Stimulated activated CD8-positive, alpha-beta memory T cell treated with anti-CD3 and anti-CD28 coated beads, Interleukin-4, amount 100 ng/mL, for 1 hour (primary cell): ENCODE measurements at places on chromosomes 3 and 15.

DNA sequence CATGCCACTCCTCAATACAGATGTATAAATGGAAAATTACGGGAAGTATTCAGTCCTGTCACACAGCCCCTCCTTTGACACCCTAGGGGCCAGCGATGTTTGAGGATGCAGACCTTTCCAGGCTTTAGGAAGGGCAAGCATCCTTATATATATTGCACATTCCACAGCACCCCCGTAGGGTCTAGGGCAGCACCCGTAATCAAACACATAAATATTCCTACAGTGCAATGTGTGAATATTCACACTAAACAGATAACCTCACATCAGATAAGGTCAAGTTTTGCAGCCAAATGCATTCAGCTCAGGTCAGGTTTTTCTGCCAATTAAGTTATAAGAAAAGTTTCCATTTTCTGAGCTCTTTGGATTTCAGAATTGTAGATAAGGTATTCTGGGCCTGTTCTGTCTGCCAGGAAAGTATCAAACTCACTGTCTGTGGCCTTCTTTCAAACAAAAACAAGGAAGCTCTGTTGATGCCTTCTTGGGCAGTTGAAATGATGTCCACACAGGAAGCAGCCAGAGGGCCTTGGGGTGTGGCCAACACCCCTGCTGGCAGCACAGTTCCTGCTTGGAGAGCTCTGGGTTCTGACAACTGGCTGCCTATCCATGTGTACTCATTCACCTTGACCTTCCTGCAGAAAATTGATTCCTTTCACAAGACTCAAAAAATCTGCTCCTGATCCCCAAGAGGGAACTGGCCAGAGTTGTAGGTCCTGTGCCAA is 427.0 kb downstream of the NTRK3 start:
- no peak for DNase-seq

DNA sequence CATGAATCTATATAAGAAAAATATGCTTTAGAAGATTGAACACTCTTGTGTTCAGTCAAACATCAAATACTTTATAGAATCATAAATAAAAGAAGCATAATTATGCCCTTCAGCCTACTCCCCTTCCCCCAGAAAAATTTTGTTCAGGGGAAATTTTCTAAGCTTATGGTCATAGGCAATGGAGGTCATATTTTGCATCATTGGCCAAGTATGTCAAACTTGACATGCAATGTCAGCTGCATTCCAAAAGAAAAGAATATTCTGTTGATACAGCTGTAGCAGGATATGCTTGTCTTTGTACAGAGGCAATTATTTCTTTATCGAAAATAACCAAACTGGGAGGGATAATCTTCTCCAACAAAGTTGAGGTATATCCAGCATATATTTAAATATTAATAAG is 328.2 kb downstream of the ZIC1 start:
- DNase-seq: no peak

- no peak for DNase-seq
These were observed 158.9 kb downstream of the TBC1D5 start for GRCh38 chr3:17583530-17583929.

GRCh38 chr15:58529041-58529440 is 97.2 kb downstream of the LIPC start:
- no peak for DNase-seq

GRCh38 chr15:36053746-36054145 is 507.8 kb upstream of the DPH6 start:
- DNase-seq: no peak

DNA sequence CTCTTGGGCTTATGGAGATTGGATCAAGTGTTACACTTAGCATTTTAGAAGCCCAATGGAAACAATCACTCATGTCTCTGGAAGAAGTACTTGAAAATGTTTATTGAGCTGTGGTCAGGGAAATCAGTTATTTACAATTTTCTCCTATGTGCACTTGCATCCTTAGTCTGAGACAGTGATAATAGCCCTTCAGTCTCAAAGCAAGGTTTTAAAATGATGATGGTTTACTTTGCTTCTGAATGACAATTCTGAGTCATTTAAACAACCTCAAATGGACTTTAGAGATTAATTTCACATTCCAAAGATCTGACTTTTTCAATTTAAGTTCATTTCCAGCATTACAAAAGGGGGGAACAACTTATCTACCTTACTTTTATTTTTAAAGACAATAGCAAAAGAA is 20.1 kb downstream of the TIPARP start:
- no peak for DNase-seq

DNA sequence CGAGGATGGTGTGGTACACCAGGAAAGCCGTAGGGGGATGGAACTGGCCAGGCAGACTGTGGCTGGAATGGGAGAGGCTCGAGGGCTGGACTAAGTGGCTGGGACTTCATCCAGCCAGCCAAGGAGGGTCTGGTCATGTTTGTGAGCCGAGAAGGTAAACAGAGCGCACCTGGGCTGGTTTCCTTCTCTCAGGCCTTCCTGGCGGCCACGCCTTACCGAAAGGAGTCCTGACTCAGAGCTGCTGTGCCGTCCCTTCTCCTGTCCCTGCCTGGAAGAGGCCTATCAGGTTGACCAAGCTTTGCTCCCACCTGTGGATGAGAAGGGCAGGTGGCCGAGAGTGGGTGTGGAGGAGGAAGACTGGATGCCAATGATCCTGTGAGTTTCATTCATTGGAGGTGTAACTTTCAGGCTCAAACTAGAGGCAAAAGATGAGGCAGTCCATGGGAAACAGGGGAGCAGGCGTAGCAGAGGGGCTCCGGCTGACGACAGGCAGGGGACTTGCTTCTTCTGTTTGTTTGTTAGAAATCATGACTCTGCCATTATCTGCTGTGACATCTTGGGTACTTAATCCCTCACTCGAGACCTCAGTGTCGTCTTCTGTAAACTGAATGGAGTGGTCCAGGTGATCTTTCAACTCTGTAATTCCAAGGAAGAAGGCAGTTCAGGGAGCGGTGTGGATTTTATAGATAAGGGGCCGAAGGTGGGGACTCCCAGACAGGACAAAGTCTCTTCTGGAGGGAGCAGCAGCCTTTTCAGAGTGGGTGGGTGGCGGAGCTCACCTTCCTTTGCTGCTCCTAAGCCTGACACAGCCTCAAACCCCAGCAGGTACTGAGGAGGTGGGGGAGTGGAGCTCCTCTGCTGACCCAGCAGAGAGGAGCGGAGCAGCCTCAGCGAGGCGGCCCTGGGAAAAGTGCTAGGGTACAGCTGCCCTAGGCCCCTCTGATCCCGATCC is 71.8 kb upstream of the GATM start:
- no peak for DNase-seq

- no peak for DNase-seq
These were observed 20.3 kb downstream of the GPR160 start for GRCh38 chr3:170058127-170058526.

GRCh38 chr15:60589728-60590127 is 110.8 kb upstream of the ICE2 start:
- no peak for DNase-seq

GRCh38 chr3:22491344-22491743 is 711.8 kb upstream of the UBE2E2 start:
- DNase-seq: no peak

GRCh38 chr15:95295896-95296625 is 1034.4 kb upstream of the NR2F2 start:
- no peak for DNase-seq

DNA sequence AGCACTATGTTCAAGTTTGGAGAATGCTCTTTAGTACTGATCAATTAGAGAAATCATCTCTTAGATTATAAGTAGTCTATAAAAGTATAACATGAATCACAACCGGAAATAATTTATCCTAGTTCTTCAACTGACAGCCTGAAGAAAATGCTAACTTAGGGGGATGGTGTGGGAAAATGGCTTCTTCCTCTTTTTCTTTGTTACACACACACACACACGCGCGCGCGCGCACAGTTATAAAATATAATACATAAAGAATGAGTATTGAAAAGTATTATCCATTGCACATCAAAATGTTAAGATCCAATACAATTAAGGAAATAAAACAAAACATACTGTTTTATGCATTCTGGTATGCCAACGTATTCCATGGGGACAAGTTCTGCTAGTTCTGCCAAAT is 11.2 kb upstream of the GTF2A2 start:
- DNase-seq: no peak

DNA sequence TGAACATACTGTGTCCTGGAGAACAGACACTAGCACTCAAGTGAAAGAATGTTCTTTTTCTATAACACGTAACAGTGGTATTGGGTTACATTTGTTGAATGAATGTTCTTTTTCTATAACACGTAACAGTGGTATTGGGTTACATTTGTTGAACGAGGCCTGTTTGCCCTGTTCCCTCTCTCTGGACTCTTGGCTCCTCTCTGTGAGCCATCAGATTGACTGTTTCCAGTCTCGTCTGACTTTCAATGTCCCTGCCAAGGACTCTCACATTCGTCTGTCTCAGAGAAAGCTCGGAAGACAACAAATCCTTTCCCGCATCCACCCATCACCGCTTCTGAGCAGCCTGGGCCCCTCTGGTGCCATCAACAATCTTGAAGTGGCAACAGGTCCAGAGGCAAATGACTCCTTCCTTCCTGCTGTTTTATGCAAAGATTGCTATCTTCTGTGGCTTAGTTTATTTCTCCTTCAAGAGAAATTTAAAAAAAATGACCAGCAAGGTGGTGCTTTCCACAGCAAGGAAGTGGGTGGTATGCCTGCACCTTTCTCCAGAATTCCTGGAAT is 8.0 kb downstream of the TMEM45A start:
- DNase-seq: no peak

DNA sequence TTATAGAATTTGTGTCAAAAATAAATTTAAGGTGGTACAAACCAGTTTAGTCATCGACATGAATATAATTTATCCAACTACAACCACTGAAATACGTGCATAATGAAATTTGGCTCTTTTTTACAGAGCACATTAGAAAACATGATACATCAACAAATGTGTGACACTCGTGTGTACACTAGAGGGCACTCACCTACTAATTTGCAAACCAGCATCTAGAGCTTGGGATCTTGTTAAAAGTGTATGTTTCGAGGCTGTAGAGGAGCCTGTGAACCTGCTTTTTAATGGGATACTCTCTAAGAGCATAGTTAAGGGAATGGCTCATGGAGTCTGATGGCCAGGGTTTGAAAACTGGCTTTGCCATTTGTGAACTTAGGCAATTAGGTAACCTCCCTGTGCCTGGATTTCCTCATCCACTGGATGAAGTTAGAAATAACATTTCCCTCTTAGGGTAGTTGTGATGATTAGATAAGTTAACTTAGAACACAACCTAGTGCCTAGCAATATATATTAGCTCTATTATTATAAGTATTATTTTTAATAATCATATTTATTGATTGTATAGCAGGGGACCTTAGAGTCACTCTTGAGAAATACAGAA is 8.8 kb upstream of the CPOX start:
- DNase-seq: no peak
